ENCODE measurements at places on chromosomes 4 and X.
A peak's percentile ranks its signal among the peaks of the same experiment; 100 is the strongest.

- peak overlapping the region; percentile 81 for H3K4me3 ChIP-seq
- H3K27me3 ChIP-seq: no peaks in the 10 kb centered on the region
Measured at GRCh38 chr4:1345903-1346780, 866 bp upstream of the UVSSA start.

DNA sequence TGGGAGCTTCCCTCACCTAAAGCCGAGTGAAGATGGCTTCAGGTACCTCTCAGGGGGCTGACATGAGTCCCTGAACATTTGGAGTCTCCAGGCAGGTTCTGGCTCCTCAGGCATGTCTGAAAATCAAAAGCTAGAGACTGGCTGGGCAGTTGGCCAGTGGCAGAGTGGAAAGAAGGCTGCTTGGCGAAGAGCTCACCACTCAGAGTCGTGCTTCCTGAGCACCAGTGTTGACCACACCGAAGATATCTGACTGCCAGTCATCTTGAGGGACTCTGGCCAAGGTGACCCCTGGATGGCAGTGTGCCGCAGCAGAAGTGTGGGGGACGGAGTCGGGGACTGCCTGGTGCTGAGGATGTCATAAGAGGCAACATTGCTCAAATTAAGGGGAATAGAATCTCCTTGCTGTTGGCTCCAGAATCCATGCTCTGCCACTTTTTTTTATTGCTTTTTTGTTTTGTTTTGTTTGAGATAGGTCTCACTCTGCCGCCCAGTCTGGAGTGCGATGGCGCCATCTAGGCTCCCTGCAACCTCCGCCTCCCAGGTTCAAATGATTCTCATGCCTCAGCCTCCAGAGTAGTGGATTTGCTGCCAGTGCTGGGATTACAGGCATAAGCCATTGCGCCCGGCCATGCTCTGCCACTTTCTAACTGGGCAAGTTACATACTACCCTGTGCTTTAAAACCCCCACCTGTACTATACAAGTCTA lies 172.5 kb upstream of the GATB start:
- H3K27ac ChIP-seq: no peak overlapping the region
- no peaks in the 10 kb centered on the region for H3K36me3 ChIP-seq
- peaks cover 3% of the 10 kb centered on the region for H3K4me1 ChIP-seq

- H3K27me3 ChIP-seq: peaks cover 37% of the 10 kb centered on the region
- no peak for DNase-seq
- peaks cover 28% of the 10 kb centered on the region for H3K4me1 ChIP-seq
- H3K4me3 ChIP-seq: no peak overlapping the region
- H3K36me3 ChIP-seq: no peaks in the 10 kb centered on the region
Measured at GRCh38 chr4:165515201-165515600, 136.4 kb downstream of the CPE start.

DNA sequence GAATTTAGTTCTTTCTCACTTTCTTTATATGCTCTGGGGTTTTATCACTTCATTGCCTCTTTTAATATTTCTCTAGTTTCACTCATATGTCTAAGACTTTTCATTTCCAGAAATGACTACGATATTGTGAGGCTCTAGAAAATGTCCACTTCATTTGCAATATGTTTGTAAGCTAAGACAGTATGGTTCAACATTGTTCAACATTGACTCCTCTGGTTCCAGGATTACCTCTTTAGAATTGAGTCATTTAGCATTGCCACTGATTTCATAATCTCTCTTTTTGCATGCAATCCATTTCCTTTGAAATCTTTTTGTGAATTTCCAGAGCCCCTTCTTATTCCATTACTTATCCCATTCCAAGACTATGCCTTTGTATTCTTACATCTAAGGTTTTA lies 32.3 kb downstream of the BBS12 start:
- no peak for DNase-seq
- no peaks in the 10 kb centered on the region for H3K36me3 ChIP-seq
- peaks cover 10% of the 10 kb centered on the region for H3K4me1 ChIP-seq
- no peak overlapping the region for H3K4me3 ChIP-seq
- H3K27me3 ChIP-seq: no peaks in the 10 kb centered on the region

DNA sequence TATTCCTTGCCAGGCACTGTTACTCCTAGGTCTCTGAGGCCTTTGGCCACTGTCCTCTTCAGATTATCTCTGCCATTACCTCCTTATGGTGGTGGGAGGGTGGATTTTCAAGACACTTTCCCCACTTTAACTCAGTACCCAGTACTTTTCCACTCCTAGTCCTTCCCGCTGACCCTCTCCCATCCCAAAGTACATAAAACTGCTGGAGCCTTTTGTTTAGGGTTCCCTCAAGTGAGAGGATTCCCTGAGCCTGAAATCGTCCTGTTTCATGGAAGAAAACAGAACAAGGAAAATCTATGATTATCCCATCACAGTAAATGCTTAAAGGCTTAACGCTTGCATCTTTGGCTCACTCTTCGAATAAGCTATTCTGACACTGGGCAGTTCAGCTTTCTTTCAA lies 1742.5 kb upstream of the ADGRL3 start:
- H3K36me3 ChIP-seq: no peaks in the 10 kb centered on the region
- no peak overlapping the region for H3K27ac ChIP-seq
- no peak overlapping the region for H3K4me3 ChIP-seq
- H3K27me3 ChIP-seq: no peaks in the 10 kb centered on the region
- no peak for DNase-seq

GRCh38 chr4:70277121-70277520 lies 34.7 kb downstream of the CSN3 start:
- no peak for DNase-seq
- H3K27me3 ChIP-seq: no peaks in the 10 kb centered on the region
- no peak overlapping the region for H3K4me3 ChIP-seq
- no peak overlapping the region for H3K27ac ChIP-seq
- H3K36me3 ChIP-seq: no peaks in the 10 kb centered on the region

GRCh38 chrX:150160656-150161055 lies 202.5 kb upstream of the MAMLD1 start:
- H3K36me3 ChIP-seq: no peaks in the 10 kb centered on the region
- no peaks in the 10 kb centered on the region for H3K4me1 ChIP-seq
- H3K27me3 ChIP-seq: no peaks in the 10 kb centered on the region
- H3K27ac ChIP-seq: no peak overlapping the region
- H3K4me3 ChIP-seq: no peak overlapping the region

DNA sequence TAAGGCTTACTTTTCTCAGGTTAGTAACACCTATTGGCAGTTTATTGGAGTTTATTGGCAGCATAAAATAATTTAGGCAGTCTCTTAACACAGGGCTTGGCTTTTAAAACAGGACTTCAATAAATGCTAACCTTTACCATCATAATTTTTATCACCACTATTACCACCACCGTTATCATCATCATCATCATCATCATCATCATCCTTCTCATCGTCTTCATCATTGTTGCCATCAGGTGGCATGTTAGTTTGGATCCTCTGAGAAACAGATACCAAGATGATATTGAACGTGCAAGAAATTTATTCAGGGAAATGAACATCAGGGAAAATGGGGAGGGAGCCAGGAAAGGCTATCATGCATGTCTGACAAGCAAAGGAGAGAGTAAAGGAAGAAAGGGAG lies 16.2 kb downstream of the GBA3 start:
- H3K27ac ChIP-seq: no peak overlapping the region
- H3K4me1 ChIP-seq: peaks cover 4% of the 10 kb centered on the region
- H3K27me3 ChIP-seq: peaks cover 21% of the 10 kb centered on the region
- no peak for DNase-seq
- no peaks in the 10 kb centered on the region for H3K36me3 ChIP-seq

- no peak for DNase-seq
- H3K36me3 ChIP-seq: no peaks in the 10 kb centered on the region
- H3K27me3 ChIP-seq: no peaks in the 10 kb centered on the region
- H3K4me3 ChIP-seq: no peak overlapping the region
Measured at GRCh38 chr4:139267301-139267700, 12.7 kb downstream of the MGARP start.

DNA sequence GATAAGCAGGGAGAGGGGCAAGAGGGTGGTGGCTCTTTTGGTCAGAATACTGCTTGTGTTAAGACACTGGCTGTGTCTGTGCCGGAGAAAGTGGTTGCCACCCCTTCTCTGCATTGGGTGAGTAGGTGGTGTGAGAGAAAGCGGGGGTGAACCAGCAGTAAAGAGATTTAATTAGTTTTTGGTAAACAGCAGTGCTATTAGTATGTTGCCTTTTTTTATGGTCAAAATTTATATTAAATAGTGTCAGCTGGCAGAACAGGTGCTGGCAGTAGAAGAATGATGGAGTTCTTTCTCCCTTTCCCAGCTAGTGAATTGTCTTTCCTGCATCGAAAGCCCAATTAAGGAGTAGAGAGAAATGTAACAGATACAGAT lies 181.6 kb downstream of the LARP7 start:
- no peaks in the 10 kb centered on the region for H3K27me3 ChIP-seq
- H3K36me3 ChIP-seq: no peaks in the 10 kb centered on the region
- H3K4me1 ChIP-seq: peaks cover 16% of the 10 kb centered on the region
- H3K4me3 ChIP-seq: peak overlapping the region; percentile 77
- peak overlapping the region; percentile 43 for H3K27ac ChIP-seq

DNA sequence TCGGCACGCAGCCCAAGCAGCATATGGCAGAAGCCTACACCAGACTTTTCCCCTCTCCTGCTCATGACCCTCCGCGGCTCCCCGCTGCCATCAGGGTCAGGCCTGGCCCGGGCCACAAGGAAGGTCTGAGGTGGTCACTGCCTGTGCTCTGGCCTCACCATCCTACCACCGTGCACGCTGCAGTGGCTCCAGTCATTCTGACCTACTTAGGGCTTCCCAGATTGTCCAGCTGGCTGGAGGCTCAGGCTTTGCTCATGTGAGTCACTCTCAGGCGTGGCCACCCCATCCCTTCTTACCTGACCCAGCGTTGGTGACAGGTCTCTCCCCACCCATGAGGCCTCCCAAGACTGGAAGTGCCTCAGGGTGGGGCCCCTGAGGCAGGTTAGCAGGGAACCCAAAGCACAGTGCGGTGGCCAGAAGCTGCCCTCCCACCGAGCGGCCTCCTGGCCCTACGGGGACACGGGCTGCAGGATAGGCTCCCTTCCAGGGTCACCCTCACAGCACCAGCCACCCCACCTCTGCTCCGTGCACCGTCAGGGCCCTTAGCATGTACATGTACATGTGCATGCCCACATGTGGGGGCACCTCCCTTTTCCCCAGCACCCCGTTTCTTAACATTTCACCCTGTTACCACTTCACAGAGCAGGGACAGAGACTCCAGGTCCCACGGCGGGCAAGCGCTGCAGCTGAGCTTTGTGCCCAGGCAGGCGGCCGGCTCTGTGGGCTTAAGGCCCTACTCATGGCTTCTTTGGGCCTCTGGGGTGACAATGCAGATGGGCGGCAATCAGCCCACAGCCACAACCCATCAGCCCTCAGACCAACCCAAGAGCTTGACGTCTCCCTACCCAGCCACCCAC lies 2.2 kb downstream of the TREX2 start:
- H3K4me3 ChIP-seq: no peak overlapping the region
- no peaks in the 10 kb centered on the region for H3K36me3 ChIP-seq
- H3K4me1 ChIP-seq: peaks cover 2% of the 10 kb centered on the region
- no peak overlapping the region for H3K27ac ChIP-seq
- DNase-seq: no peak
- no peaks in the 10 kb centered on the region for H3K27me3 ChIP-seq

DNA sequence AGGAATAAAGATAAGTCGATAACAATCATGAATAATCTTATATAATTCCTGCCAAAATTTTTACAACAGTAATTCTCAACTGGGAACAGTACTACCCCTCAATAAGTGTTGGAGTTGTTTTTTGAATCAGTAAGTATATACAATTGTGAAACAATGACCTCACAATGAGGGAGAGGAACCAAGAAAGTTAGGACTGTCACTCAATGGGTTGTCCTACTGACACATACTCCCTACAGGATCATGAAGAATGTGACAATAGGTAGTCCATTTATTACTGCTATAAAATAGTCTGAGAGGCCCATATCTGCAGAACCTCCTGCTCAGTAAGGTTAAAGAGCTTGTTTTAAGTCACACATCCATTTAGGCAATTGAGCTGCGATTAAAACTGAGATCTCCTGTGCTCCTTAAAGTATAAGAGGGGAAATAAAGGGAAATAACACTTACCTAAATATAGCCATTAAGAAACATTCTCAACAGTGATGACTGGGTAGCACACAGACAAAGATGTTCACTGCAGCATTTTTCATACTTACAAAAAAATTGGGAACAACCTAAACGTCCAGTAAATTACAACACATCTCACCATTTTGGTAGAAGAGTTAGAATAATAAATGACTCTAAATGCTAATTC lies 26.2 kb downstream of the FBXW7 start:
- DNase-seq: no peak
- no peaks in the 10 kb centered on the region for H3K4me1 ChIP-seq
- H3K27me3 ChIP-seq: no peaks in the 10 kb centered on the region
- H3K4me3 ChIP-seq: no peak overlapping the region

DNA sequence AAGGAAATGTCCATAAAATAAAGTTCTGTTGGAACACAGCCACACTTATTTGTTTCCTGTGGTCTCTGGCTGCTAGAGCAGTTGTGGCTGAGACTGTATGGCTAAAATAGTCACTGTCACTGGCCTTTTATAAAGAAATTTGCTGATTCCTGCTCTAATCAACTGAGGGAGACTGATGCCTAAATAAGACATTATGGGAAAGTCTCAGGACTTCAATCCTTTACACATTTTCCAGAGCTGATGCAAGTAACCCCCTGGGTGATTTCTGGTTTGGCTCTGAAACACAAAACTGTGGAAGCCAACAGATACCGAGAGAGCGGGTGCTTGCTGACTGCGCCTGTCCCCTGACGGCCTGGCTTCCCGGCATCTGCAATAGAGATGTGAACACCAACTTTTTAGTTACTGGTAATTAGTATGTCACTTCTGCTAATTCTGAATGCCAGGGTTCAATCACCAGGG lies 64.0 kb downstream of the POLR2B start:
- no peak for DNase-seq
- peaks cover 10% of the 10 kb centered on the region for H3K36me3 ChIP-seq
- H3K27ac ChIP-seq: peak overlapping the region; percentile 63
- no peak overlapping the region for H3K4me3 ChIP-seq

GRCh38 chr4:26344901-26345564 lies 24.2 kb downstream of the RBPJ start:
- no peaks in the 10 kb centered on the region for H3K27me3 ChIP-seq
- no peak overlapping the region for H3K4me3 ChIP-seq
- peaks cover 2% of the 10 kb centered on the region for H3K36me3 ChIP-seq

DNA sequence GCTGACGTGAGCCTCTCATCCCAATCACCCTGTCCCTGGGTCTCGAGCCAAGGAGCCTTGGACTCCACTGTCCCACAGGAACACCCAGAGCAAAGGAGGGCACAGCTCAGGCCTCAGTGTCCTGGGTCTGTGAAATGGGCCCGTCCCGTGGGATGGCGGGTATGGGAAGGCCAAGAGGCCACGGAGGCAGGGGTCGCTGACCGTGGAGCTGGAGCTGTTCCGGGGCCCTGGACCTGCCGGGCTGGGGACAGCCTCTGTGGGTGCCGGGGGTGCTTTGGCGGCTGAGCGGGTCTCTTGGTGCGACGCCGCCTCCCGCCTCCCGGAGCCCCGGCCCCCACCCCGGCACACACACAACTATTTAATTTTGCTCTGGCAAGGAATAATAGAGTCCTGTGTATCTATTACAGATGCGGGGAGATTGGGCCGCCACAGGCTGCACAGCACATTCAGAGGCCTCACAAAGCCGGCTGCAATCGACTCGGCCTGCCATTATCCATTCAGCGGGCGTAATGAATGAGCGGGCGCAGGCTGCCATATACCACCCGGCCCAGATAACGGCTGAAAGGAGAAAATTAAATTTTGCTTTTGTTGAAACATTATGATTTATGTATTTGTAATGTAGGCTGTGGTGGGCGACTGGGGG lies 83.9 kb upstream of the NKX1-1 start:
- DNase-seq: no peak
- H3K4me1 ChIP-seq: peaks cover 3% of the 10 kb centered on the region
- peaks cover 26% of the 10 kb centered on the region for H3K27me3 ChIP-seq
- H3K27ac ChIP-seq: no peak overlapping the region

GRCh38 chr4:82084747-82085146 lies 289.0 kb downstream of the HNRNPD start:
- H3K27ac ChIP-seq: no peak overlapping the region
- H3K36me3 ChIP-seq: no peaks in the 10 kb centered on the region
- no peak for DNase-seq
- peaks cover 11% of the 10 kb centered on the region for H3K27me3 ChIP-seq
- H3K4me3 ChIP-seq: no peak overlapping the region
